SW 1271 (cell line): ENCODE measurements at places on chromosomes 3 and 15.

DNA sequence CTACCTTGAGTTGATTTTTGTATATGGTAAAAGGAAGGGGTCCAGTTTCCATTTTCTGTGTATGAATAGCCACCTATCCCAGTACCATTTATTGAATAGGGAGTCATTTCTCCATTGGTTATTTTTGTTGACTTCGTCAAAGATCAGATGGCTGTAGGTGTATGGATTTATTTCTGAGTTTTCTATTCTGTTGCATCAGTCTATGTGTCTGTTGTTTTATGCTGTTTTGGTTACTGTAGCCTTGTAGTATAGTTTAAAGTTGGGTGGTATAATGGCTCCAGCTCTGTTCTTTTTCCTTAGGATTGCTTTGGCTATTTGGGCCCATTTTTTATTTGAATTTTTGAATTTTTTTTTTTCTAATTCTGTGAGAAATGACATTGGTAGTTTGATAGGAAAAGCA is 125.5 kb upstream of the FGF7 start:
- DNase-seq, result no peak

GRCh38 chr3:11346416-11346815 is 74.2 kb downstream of the ATG7 start:
- DNase-seq, result no peak

GRCh38 chr3:98361289-98361688 is 7.6 kb downstream of the OR5K4 start:
- no peak for DNase-seq

- DNase-seq, result no peak
Measured at GRCh38 chr3:119542168-119542767, 17.1 kb downstream of the CD80 start.

GRCh38 chr15:70857562-70858285 is 3.8 kb upstream of the LARP6 start:
- no peak for DNase-seq
